ENCODE measurements at places on chromosomes 6 and 20. TPM values are rescaled to one million over a fixed set of nuclear protein-coding genes. Genes with fewer than 3 reads are reported as not detected.

PDYN gene
- not detected for polyA plus RNA-seq

SPDEF gene
- polyA plus RNA-seq, result 0.23 TPM

SYCP2 gene
- 0.71 TPM for polyA plus RNA-seq

SPATS1 gene
- not detected for polyA plus RNA-seq

JPH2 gene
- 144 TPM for polyA plus RNA-seq

OOEP gene
- polyA plus RNA-seq, result not detected

STK38 gene
- 15.0 TPM for polyA plus RNA-seq

TNFRSF6B gene
- 2.9 TPM for polyA plus RNA-seq

COX4I2 gene
- polyA plus RNA-seq, result 13.6 TPM

DNA sequence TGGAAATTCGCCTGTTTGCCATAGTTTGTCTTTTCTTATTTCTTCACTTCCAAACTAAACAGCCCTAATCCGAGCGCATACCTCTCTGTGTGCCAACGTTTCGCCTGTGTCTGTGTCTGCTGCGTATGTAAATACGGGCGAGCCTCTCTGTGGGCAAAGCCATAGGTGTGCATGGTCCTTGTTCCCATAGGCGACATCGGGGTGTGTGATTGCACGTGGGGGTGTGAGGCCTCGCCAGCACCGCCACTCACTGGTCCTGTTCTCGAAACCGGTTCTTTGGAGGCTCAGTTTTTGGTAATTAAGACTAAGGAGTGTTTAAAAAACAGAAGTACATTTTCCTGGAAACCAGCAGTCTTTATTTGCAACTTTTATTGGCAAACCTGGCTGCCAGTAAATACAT lies 6.0 kb upstream of the FOXC1 start:
- no peak for DNase-seq

DNA sequence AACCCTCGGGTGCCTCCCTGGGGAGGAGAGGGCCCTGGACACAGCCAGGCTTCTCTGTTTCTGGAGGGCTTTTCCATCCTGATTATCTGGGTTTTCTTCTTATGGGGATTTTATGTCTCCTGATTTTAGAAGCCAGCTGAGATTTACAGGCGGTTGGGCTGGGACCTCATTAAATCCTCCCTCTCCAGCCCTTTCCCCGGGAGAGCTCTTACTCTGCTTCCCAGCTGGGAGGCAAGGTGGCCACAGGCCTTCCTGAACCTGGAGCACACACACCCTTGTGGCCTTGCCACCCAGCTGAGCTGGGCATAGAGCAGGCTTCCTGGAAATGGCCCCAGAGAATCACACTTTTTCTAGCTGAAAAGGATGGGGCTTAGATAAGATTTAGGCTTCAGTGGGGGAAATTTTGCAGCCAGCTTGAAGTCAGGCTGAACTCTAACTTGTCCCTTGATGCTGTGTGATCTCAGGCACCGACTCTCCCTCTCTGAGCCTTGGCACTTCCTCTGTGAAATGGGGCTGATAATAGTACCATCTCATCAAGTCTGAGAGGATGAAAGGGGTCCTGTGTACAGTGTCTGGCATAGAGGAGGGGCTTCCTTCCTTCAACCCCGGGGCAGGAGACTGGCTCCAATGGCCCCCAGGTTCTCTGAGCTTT lies 16.6 kb downstream of the VSTM2L start:
- no peak for DNase-seq

DNA sequence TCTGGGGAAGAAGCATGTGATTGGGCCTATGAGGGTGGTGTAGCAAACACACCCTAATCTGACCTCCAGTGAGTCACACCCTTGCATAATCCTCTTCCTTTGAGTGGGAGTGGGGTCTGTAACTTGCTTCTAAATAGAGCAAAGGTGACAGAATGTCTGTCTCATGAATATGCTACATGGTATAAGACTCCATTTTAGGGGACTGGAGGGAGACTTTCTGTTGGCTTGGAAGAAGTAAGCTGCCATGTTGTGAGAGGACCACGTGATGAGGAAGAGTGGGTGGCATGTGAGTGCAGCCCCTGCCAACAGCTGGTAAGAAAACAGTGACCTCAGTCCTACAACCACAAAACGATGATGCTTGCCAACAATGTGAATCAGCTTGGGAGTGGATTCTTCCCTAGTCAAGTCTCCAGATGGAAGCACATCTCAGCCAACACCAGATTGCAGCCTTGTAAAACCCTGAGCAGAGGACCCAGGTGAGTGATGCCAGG lies 3.7 kb downstream of the AK9 start:
- peak; percentile 55 for DNase-seq

DNA sequence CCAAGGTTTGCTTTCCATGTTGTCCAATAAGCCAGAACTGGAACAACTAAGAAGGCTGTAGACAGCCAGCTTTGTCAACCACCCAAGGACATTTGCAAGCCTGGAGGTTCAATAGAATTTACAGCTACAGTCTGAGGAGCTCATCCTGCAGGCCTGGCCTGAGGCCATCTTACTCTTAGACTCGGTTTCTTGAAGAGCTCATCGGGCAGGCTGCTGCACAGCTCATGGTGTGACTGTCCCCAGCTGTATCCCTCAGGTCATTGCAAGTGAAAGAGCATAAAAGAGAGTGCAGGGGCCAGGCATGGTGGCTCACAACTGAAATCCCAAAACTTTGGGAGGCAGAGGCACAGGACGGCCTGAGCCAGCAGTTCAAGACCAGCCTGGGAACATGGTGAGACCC lies 96.9 kb upstream of the FOXQ1 start:
- no peak for DNase-seq

DNA sequence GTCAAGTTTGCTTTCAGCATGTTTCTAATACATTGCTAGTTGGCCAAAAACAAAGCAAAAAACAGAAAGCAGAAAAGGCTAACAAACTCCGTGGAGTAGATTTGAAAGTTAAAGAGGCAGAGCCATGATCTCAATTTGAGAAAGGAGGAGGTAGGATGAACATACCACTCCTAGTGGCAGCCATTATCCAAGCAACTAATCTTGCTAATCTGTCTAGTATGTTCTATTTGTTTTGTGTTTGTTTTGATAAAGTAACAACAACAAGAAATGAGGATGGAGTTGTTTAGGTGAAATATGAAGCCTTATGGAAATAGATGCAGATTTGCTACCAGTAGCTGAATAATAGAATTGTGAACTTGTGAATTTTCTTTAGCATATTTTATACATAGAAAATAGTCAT lies 295.5 kb upstream of the PRDM1 start:
- DNase-seq, result no peak

DNA sequence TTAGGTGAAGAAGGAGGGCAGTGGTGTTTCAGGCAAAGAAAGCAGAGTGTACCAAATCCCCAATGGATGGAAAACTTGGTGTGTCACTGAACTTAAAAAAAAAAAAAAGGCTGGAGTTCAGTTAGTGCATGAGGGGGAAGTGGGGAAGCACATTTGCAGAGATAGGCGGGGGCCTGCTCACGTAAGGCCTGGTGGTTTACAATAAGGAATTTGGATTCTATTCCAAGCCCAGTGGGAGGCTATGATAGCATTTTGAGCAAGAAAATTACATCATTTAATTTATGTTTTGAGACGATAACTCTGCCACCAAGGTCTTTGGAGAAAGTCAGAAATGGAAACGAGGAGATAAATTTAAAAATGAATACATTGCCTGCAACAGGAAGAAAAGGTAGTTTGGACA lies 225.5 kb downstream of the EYA4 start:
- no peak for DNase-seq

DNA sequence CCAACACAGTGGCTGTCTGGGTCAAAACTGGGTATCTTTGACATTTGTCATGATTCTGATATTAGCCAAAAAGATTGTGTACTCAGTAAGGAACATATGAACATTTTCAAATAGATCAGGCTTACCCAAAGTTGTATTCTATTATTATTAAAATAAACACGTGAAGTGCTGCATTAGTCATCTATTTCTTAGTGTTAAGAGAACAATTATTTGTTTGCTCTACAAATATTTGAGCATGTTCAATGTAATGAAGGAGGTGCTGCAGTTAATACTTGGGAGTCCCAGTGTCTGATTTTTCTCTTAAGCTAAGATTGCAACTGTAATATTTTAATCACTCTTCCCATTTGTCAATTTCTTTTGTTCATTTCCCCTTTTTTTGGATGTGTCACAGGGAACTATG lies 28.2 kb downstream of the CNR1 start:
- no peak for DNase-seq

DNA sequence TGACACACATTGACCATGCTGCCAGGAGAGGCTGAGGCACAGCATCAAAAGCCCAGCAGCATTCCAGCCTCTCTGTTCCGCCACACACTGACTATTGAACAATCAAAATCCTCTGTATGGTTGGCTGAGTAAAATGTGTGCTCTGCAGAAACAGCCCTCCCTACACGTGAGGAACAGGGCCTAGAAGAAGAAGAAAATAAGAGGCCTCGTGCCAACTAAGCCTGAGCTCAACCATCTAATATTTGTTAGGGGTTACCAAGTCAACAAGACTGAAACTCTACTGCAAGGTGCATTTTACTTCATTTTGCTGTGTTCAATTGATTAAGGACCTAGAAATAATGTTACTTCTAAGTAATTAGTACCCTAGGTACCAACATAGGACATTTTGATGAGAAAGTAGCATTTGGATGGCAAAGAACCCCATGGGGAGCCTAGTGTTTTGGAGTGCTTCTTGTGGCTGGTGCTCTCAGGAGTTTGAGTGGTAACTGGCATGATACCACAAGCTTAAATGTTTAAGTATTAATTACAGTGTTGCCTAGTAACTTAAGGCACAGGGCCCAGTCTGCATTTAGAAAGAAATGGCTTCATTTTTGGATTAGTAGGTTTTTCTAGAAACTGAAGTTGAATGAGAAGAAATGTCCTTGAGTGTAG lies 146.6 kb upstream of the PLN start:
- no peak for DNase-seq

- DNase-seq, result no peak
Observed at GRCh38 chr6:142824426-142824825, 120.5 kb downstream of the HIVEP2 start.

DNA sequence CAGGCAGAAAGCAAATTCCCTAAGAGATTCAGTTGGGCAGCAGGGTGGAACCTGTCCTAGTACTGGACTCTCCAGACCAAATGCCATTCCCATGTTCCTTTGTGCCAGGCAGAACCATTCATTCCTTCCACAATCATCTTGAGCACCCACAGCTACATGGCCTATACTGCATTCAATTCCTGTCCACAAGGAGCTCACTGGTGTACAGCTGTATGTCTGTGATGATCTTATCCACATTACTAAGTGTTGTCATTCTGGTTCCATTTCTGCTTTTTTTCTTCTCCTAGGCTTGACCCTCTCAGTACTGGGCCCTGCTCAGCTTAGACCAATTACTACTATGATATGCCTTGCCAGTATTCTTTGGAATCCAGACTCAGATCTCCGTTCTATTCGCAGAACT lies 27.5 kb downstream of the MAN1A1 start:
- DNase-seq, result no peak

DNA sequence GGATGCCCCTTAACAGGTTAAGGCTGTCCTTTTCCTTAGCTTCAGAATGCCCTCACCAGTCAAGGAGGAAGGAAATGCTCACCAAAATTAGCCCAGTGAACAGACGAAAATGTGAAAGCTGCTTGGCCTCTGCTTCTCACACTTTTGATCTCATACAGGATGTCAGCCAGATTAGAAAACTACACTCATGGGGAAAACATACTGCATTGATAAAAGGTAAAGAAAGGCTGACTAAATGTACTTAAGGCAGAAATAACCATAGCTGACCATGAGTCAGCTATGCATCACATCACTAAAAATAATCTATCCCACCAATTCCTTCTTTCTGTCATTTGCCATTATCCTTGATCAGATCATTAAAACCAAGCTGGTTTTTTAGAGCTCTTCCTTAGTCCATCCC lies 198.4 kb upstream of the TENT5A start:
- DNase-seq, result no peak

GRCh38 chr20:51553897-51554486 lies 11.5 kb upstream of the NFATC2 start:
- no peak for DNase-seq

DNA sequence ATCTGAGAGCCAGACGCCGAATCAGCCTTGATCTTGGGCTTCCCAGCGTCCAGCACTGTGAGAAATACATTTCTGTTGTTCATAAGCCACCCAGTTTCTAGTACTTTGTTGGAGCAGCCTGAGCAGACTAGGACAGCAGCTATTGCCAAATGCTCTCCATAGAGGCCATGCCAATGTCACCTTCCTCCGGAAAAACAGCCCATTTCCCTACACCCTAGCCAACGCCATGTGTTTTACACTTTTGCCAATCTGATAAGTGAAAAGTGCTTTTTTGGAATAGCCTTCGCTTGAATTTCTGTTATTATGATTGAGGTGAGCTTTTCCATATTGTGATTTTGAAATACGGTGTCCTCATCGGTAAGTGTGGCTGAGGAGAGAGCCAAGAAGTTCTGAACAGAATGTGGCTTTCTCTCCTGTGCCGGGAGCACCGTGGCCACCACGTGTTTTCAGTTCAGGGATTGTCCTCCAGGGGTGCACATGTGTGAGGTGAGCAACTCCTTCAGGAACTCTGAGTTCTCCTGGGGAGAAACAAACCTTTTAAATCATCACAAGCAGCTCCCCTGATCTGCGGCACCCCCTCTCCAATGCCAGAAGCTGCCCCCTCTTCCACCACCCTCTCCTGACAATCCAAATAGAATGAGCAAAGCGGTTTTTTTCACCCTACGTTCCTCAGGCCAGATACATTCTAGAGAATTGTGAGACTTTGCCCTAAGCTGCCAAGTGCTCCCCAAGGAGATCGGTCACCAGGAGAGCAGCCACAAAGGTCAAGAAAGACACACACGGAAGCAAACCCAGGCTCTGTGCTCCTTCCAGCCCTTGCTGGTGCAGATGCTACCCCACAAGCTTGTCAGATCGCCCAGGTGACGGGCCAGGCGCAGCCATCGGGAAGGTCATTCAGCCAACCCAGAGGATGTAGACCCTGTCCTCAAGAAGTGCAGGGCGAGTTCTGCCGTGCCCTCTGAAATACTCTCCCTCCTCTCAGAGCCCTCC lies 36.0 kb downstream of the TAF8 start:
- DNase-seq, result no peak

GRCh38 chr6:127907960-127908640 lies 7.2 kb upstream of the THEMIS start:
- no peak for DNase-seq

- DNase-seq, result no peak
Observed at GRCh38 chr6:109332748-109333147, 49.5 kb downstream of the CD164 start.

DNA sequence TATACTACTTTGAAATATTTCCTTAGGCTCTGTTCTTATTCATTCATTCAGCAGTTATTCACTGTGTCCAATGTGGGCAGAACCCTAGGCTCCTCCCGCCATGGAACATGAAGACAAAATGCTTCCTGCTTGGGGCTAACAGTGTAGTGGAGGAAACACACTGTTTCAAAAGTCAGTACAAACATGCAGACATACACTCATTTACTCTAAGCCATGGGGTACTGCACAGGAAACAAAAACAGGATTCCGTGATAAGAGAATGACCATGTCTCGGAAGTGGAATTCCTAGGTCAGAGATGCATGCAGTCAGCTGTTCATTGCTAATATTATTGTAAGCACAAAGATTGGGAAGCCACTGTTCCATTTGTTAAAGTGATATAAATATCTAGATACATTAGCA lies 18.4 kb upstream of the FAM209A start:
- DNase-seq, result no peak

DNA sequence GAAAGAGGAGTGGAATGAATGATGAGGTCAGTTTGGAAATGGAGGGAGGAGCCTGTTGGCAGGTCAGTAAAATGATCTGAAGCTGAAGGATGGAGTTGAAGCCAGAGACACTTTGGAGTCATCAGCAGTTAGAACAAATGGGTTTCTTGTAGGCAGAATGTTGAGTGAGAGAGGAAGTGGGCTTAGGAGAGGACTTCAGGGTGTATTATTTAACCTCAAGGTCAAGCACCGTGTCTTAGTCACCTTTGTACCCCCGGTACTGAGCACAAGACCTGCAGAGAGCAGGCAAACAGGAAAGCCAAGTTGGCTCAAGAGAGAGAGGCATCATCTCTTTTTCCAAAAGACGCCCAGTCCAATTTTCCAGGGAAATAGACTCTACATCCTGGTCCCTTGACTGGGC lies 23.3 kb downstream of the C20orf173 start:
- no peak for DNase-seq

Measured in heart left ventricle (tissue), 16 donors.